ENCODE measurements at places on chromosomes 2 and 18. TPM values are rescaled to one million over a fixed set of nuclear protein-coding genes. Genes with fewer than 3 reads are reported as not detected.

FAM110C gene
- 33.6 TPM for total RNA-seq

MCEE gene
- 19.1 TPM for total RNA-seq

LAMA1 gene
- total RNA-seq: 6.1 TPM

LAMA3 gene
- total RNA-seq: 62.0 TPM

KATNAL2 gene
- 5.7 TPM for total RNA-seq

SH3RF3 gene
- 1.9 TPM for total RNA-seq

ATF2 gene
- 43.3 TPM for total RNA-seq

CHMP1B gene
- total RNA-seq: 88.3 TPM

CABYR gene
- 0.48 TPM for total RNA-seq

SLC19A3 gene
- total RNA-seq: 28.8 TPM

SLC8A1 gene
- total RNA-seq: 6.0 TPM

SATB2 gene
- total RNA-seq: 328 TPM

FOXD4L1 gene
- total RNA-seq: 0.17 TPM

DNA sequence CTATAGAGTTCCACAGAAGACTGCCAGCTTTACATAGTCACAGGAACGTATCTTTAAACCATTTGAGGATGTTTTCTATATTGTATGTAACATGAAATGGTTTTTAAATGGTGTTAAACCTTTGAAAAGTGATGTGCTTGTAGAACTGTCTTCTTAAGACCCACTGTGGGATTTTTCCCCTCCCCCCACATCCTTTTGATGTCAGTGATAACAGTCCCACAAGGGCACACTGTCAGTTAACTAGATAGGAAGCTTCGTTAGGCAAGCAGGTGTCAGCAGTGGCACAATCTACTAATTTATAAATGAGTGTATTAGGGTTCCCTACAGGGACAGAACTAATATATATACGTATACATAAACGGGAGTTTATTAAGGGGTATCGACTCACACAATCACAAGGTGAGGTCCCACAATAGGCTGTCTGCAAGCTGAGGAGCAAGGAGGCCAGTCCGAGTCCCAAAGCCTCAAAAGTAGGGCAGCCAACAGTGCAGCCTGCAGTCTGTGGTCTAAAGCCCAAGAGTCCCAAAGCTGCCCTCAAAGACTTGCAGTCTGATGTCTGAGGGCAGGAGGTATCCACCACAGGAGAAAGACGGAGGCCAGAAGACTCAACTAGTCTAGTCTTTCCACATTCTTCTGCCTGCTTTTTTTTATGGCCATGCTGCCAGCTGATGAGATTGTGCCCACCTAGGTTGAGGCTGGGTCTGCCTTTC is 23.8 kb upstream of the HNRNPLL start:
- peak; percentile 30 for DNase-seq

- no peak for DNase-seq
Observed at GRCh38 chr2:61141151-61141550, 20.8 kb upstream of the C2orf74 start.

GRCh38 chr18:24840640-24841039 is 380.2 kb downstream of the HRH4 start:
- DNase-seq: no peak

DNA sequence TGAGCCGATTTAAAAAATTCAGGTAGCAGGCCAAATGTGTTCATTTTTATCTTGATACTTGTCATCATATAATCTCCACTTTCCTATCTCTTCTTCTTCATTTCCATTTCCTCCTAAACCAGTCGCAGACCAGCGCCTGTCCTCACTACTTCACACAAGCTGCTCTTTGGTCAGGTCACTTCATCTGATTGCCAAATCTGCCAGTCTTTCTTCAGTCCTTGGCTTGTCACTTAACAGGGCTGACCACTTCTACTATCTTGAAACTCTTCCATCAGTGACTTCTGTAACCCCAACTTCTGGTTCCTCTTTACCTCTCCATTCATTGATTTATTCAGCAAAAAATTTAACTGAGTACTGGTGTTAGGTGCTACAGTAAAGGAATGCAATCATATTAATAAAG is 18.0 kb upstream of the SPRED2 start:
- DNase-seq: no peak

GRCh38 chr18:6052449-6052913 is 157.2 kb upstream of the TMEM200C start:
- DNase-seq: no peak

GRCh38 chr2:119233326-119234020 is 9.8 kb downstream of the STEAP3 start:
- no peak for DNase-seq

GRCh38 chr2:28367667-28368356 is 24.8 kb upstream of the FOSL2 start:
- peak; percentile 76 for DNase-seq

DNA sequence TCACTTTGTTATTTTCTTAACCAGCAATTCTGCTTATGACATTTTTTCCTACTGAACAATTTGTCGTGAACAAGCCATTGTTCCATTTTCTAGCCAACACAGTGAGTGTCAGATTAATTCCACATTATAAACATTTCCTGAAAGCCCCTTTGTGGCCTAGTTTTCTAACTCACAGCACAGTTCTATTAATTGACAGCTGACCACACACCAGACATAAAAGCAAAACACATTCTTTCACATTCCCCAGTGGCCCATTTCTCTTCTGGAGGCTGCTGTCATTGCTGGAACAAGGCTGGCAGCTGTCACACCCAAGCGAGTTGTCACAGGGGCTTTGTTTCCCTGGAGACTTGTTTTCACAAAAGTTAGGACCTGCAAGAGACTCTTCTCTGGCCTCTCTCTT is 50.7 kb downstream of the RNF152 start:
- DNase-seq: no peak

GRCh38 chr2:214995926-214996670 is 142.3 kb downstream of the ABCA12 start:
- no peak for DNase-seq

DNA sequence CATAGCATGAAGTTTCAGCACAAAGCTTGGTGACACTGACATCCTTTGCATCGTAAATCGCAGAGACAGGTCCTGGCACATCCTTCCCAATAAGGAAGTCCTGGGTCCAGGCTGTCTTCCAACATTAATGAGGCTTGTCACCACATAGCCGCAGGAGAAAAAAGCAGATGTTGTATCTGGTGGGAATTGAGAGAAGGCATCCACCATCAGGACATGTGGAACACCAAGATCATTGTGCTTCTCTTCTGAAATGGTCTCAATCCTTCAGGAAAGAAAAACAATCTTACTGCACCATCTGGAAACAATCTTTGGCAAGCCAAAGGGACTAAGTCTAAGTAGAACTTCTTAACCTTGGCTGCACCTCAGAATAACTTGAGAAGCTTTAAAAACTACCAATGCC is 119.0 kb upstream of the ARHGAP28 start:
- DNase-seq: no peak

DNA sequence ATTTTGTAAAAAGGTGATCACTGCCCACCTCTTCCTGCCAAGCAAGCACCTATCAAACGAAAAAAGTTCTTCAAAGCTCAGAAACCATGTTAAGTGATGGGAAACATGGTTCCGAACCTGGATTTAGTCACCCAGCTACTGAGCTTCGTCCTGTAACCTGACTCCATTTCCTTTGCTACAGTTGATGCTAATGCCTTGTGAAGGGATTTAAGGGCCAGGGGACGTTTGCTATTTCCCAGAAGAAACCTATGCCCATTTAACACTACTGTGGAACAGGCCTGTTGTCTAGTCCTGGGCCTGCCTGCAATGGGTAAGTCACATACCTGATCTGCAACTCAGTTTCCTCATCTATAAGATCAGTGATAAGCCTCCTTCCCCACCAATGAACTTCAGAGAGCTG is 14.8 kb downstream of the SERPINE2 start:
- DNase-seq: no peak

DNA sequence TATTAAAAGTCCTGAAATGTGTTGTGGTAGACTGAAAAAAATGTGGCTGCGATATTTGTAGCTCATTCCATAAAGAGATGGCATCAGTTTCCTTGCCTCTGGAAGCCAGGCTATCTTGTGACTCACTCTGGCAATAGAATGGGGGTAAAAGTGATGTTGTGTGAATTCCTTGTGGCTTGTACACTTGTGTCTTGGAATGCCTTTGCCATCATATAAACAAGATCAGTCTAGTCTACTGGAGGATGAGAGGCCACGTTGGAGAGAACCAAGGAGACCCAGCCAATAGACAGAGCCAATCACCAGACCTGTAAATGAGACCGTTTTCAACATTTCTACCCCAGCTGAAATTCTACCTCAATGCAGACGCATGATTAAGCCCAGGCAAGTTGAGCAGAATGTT is 254.1 kb downstream of the TRIB2 start:
- DNase-seq: no peak

- no peak for DNase-seq
Observed at GRCh38 chr2:48617618-48618017, at the start of gene GTF2A1L. Gene GTF2A1L (plus strand): TSS chr2:48617856. CDS start chr2:48617875, 19 bp downstream.

DNA sequence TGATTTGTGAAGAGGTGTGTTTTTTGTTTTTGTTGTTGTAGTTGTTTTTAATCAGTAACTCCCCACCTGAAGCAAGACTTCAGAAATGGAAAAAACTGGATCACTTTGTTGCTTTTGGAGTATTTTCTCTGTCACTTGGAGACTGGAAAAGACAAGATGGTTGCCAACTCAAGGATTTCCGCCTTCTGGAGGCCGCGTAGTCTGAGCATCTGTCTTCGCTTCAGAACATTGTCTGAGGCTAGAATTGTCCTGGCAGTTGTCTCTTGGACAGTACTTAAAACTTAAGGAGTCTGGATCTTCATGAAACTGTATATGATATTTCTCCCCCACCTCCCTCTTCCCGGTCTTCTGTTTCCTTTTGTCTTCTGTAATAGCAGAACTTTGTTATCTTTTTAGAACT is 67.7 kb downstream of the ARHGAP28 start:
- no peak for DNase-seq

GRCh38 chr2:224893848-224894247 is 148.4 kb downstream of the DOCK10 start:
- DNase-seq: no peak

DNA sequence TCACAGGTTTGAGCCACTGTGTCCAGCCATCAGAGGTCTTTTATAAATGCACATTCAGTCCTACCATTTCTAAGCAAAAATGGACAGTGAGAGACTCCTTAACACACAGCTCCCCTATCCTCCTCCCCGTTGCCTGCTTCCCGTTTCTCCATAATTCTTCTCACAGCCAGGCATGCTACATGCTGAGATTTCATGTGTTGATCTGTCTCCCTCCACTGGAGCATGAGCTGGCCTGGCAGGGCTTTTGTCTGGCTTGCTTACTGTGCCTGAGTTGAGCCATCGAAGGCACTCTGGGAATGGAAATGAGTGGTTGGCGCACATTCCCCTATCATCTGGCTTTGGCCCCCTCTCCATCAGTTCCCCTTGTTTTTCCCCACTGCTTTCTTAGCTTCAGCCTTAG is 413.5 kb downstream of the PTPRM start:
- DNase-seq: no peak

GRCh38 chr2:18342901-18343300 is 217.6 kb downstream of the RDH14 start:
- no peak for DNase-seq

DNA sequence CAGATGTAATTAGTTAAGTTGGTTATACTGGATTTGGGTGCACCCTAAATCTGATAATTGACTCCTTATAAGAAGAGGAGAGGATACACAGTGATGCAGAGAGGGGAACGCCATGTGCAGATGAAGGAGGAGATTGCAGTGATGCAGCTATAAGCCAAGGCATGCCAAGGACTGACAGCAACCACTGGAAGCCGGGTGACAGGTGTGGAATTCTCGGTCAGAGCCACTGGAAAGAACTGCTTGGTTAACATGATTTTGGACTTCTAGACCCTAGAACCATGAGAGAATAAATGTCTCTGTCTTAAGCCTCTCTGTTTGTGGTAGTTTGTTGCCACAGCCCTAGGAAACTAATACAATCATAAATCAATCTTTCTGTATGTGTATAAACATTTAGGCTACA is 403.3 kb upstream of the CDH20 start:
- no peak for DNase-seq

DNA sequence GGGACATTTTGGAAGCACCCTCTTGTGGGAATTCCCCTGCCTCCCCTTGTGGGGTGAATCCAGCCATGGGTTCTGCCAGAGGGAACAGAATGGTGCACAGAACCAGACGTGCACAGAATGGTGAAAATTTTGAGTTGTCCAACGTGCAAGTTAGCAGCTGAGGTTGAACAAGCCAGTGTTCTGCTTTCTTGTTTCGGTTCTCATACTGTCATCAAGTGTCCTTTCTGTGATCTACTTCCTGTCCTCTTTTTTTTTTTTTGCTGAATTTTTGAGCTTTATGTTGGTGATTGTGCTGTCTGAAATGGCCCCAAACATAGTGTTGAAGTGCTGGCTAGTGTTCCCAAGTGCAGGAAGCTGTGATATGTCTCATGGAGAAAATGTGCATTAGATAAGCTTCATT is 21.5 kb upstream of the REEP1 start:
- no peak for DNase-seq

GRCh38 chr2:42102024-42102590 is 54.3 kb downstream of the PKDCC start:
- DNase-seq: peak; percentile 91

DNA sequence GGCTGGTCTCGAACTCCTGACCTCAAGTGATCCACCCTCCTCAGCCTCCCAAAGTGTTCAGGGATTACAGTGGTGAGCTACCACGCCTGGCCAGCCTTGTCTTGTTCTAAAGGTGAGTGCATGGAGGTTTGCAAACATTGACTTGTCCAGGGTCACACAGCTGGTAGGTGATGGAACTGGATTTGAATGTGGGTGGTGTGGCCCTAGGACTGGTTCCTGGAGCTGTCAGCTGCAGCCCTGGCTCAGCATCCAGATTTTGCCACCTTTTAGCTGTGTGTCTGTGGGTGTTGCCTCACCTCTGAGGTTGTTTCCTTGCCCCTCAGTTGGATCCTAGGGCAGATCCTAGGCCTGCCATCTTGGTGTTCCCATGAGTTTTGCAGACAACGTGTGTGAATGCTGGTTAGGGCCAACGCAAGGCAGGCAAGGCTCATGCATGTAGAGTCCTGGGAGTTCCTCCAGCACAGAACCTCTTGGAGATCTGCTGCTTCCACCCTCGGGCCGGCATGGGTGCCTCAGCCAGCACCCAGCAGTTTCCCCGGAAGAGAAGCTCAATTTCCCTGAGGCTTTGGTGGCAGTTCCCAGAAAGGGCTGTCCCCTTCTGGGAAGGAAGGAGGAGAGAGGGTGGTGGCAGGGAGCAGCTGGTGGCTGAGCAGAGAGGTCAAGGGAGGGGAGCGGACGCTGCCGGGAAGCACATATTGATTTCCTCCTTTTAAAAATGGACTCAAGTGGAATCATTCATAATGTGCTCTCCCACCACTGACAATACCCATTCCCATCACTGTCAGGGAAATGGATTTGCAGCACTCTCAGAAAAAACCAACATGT is 127.6 kb upstream of the HS6ST1 start:
- no peak for DNase-seq

- DNase-seq: no peak
Observed at GRCh38 chr2:19364014-19364413, 5.6 kb upstream of the OSR1 start.

DNA sequence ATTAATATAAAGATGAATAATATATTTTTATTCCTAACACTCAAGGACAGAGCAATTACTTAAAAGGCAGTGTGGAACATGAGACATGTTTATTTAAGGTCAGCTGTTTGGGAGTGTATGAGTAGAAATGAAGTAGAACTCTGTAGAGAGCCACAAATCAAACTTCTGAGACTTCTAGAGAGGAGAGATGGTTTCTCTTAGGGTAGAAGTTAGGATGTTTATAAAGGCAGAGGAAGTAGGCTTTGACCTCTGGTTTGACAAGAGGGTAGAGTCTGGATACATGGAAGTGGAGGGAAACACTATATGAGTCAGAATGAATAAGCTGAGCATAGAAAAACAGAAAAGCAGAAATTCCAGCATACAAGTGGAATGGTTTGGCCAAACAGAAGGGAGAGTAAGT is 262.1 kb upstream of the KLHL14 start:
- DNase-seq: no peak

- DNase-seq: no peak
Observed at GRCh38 chr18:76484749-76485387, 10.2 kb downstream of the ZNF516 start.

All from mucosa of descending colon (tissue), 3 donors.